Activated CD4-positive, CD25-positive, alpha-beta regulatory T cell treated with anti-CD3 and anti-CD28 coated beads, Interleukin-2, amount 50 U/mL, for 24 hours (primary cell): ENCODE measurements at places on chromosomes 13 and 19.

DNA sequence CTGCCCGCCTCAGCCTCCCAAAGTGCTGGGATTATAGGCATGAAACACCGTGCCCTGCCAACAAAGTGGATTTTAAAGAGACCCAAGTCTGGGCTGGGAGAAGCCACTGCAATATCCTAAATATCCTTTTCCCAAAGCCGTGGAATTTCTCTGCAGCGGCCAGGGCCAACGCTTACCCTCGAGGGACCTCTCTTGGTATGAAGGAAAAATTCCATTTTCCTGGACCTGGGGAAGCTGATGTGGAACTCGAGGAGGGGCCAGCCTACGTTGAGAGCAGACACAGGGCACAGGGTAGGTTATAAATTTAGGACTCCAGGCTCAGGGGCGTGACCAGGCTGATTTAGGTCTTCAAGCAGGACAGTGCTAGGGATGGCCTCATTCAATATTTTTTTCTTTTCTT lies 17.7 kb upstream of the UPF1 start:
- no peak for ATAC-seq

DNA sequence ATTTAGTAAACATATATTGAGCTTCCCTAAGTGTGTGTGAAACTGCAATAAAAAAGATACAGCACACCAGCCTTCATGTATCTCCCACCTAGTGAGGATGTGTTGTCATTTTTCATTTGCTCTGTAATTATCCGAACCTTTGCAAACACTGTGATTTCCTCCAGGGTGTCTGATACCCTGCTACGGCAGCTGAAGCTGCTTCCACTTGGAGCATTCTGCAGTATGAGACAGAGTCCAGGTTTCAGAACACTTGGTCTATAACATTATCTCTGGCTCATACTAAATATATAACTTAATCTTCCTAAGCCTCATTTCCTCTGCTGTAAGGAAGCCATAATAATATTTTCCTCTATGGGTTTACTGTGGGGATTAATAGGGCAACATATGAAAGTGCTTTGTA lies 1338.1 kb upstream of the SLC10A2 start:
- ATAC-seq = no peak

- ATAC-seq = no peak
These were observed at the start of gene SLC1A6 for GRCh38 chr19:14979476-14980255. TSS of gene SLC1A6 (minus strand) at chr19:14979864. CDS start at chr19:14972910, 6,954 bp downstream.

- no peak for ATAC-seq
These were observed 8.1 kb upstream of the ARL11 start for GRCh38 chr13:49620170-49620621.

DNA sequence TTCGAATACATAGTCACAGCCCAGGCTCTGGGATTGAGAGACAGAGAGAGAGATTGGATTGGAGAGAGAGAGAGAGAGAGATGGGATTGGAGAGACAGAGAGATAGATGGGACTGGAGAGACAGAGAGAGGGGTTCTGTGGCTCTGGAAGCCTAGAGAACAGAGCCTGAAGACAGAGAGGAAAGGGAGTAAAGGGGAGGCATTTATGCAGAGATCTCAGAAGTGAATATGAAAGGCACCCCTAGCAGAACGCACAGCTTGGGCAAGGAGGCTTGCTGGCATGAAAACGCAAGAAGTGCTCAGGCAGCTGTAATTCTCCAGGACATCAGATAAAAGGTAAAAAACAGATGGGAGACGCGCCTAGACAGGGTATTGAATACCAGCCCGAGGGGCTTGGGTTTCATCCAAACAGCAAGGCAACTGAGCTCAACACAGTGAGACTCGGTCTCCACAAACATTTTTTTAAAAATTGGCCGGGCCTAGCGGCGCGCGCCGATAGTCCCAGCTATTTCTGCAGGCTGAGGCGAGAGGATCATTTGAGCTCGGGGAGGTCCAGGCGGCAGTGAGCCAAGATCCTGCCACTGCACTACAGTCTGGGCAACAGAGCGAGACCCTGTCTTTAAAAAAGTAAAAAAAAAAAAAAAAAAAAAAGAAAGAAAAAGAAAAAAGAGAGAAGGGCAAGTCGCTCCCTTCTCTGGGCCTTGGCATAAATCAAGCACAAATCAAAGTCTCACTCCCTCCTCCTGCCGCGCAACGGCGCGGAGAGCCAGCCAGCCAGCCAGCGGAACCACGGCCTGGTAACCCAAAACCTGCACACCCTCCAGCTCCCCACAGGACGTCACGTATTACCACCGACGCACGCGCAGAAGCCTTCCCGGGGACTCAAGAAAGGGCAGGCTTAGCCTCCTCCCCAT lies 774 bp upstream of the PPP2R1A start:
- no peak for ATAC-seq

GRCh38 chr19:4891066-4891465 lies 11.6 kb downstream of the ARRDC5 start:
- no peak for ATAC-seq

- ATAC-seq = peak; percentile 2
These were observed 857 bp downstream of the IER2 start for GRCh38 chr19:13150931-13151604.

- no peak for ATAC-seq
These were observed 21.9 kb downstream of the RBM26 start for GRCh38 chr13:79384022-79384610.

DNA sequence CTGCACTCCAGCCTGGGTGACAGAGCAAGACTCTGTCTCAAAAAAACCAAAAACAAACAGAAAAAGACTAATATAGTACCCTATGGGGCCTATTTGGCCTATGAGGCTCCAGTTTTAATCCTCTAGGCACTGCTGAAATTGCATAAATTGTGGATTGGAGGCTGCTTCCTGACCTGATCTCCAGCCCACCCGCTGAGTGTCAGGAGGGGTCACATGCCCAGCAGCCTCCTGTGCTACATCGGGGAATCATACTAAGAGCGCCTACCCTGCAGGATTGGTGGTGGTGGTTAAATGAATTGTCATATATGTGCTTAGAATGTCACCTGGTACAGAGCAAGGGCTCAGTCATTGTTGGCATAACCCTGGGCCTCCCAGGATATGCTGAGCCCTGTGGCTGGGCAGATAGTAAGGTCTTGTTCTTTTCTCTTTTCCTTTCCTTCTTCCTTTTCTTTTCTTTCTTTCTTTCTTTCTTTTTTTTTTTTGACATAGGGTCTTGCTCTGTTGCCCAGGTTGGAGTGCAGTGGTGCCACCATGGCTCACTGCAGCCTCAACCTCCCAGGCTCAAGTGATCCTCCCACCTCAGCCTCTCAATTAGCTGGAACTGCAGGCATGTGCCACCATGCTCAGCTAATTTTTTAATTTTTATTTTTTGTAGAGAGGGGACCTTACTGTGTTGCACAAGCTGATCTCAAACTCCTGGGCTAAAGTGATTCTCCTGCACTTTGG lies 31.3 kb downstream of the LTBP4 start:
- ATAC-seq = no peak

DNA sequence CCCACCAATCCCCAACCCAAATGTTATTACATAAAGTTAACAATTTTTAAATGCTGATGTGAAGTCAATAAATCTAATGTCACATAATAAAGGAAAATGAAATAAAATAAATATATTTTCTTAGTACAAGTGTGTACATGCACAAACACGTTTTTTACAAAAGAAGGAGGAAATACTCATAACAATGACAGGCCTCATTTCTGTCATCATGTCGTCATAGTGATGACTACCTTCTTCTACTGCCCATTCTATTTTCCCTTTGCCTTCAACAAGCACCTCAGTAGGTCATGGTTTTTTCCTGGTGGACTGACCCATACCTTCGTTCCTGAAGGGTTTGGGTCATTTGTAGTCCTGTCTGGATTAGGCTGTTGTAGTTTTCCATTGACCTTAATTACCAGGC lies 185.3 kb upstream of the IPO5 start:
- no peak for ATAC-seq

- no peak for ATAC-seq
These were observed 48.6 kb downstream of the FAM124A start for GRCh38 chr13:51270623-51271415.

DNA sequence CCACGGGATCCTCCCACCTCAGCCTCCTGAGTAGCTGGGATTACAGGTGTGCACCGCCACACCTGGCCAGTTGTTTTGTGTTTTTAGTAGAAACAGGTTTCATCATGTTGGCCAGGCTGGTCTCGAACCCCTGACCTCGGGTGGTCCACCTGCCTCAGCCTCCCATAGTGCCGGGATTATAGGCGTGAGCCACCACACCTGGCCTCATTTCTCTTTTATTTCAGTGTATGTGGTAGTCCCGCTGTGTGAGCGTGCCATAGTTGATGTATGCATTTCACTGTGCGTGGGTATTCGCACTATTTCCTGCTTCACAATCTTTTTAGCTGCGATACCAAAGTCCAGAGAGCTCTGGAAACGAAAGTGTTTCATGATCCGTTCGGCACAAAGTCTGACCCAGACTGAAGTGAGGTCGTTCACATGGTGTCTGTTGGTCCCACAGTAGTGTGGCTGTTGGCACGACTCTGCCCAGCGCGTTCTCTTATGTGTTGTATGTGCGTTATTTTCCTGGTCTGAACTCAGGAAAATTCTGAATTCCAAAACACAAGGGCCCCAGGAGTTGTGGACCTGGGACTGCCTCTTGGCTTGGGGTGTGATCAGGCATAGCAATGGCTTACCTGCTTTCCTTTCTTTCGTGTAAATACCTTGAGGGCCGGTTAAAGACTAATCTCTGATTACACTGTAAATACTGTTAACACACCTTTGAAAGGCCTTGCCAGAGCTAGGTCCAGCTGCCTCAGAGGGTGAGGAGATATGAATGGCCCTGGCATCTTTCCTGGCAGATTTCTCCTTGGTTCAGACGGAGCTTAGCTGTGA lies 8.6 kb downstream of the EPN1 start:
- ATAC-seq = no peak

- ATAC-seq = no peak
These were observed 206.7 kb upstream of the RFC3 start for GRCh38 chr13:33611121-33611805.

GRCh38 chr19:1299801-1300200 lies 14.1 kb downstream of the EFNA2 start:
- no peak for ATAC-seq

DNA sequence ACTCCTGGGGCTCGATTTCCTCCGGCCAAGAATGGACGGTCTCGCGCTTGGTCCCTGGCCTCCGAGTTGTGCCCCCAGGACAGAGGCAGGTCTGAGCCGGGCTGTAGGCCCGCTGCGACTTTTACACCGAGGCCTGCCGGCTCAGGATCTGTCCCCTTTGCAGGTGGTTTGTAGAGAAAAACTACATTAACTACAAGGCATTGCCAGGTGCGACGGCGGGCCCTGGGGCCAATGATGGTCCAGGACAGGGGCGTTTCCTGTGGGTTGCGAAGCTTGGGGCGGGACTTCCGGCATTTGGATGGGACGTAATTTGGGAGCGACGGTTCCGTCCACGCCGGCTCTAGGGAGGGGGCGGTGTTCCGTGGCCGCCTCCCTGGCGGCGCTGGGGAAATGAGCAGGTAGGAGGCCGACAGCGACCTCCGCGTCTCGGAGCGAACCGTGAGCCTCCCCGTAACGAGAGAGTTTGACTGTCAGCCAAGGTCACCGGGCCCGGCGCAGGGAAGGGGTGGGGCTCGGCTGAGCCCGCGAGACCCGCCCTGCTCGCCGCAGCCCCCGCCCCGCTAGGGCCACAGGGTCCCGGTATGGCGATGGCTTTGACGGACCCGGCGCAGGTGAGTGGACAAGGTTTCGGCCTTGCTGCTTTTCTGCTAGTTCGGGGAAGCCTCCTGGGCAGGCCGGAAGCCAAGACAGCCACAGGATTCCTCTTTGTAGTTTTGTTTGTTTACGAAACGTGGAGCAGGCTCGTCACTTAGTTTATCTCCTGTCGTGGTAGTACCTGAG lies at the start of gene ZNF805:
TSS of gene ZNF805 (plus strand) at position 322 of the 780 bp plus-strand sequence. CDS start at position 582, 260 bp downstream.
- peak; percentile 96 for ATAC-seq

- no peak for ATAC-seq
These were observed 4.8 kb downstream of the SYNGR4 start for GRCh38 chr19:48368936-48369335.

DNA sequence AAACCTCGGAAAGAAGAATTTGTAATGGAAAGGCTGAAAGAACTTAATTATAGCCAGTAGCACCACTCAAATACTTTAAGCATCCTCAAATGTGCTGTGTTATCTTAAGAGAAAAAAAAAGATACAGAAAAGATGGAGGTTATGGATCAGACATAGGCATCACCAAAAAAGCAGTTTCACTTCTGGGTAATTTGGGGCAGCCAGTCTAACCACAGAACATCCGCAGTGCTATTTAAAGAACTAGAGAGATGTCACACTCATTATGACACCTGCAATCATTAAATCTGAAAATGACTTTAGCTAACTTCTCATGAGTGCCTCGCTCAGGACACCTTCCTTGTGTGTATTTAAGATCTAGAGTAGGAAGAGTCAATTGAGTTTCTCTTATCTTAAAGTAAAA lies 211.8 kb downstream of the RBM26 start:
- peak; percentile 96 for ATAC-seq

- ATAC-seq = peak; percentile 40
These were observed 6.6 kb downstream of the ZBTB7A start for GRCh38 chr19:4059891-4060620.

- no peak for ATAC-seq
These were observed 83.0 kb downstream of the NUFIP1 start for GRCh38 chr13:44906230-44906629.

GRCh38 chr13:60627071-60627686 lies 230.2 kb downstream of the TDRD3 start:
- ATAC-seq = no peak

DNA sequence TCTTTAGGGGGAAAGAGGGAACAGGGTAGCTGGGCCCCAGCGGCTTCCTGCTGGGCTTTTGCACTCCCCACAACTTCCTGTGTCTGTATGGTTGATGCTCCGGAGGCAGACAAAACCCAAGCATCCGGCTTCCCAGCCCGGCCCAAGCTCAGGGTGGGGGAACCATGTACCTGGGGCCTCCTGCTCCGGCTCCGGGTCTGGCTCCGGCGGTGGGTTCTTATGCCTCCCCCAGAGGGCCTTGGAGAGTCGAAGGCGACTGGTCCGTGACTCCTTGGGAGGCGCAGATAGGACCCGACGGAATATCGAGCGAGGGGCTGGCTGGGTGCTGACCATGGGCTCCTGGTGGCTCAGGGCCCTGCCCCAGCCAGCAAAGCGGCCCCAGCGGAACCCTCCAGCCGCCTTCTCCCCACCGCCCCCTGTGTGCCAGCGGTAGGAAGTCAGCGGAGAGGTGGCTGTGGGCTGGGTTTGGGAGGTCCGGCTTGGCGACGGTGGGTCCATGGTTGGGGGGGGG lies 428 bp downstream of the RASAL3 start:
- peak; percentile 84 for ATAC-seq

- ATAC-seq = no peak
These were observed 69.1 kb downstream of the RYR1 start for GRCh38 chr19:38502410-38503076.

DNA sequence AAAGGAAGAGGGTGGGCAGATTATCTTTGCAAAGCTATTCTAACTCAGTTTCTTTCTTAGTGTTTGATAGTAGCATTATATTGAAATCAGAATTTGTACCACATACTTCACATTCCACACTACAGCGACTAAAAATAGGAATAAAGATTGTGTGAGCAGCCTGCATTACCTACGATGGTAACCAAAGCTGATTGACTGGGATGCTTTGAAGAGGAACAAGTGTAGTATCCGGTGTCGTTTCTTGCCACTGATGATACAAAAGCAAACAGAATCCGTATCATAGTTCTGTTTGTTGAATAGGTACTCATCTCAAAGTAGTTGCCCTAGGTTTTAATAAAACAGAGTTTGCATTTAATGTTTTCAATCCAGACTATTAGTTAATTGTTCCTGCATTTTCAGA lies 51.2 kb downstream of the FLT3 start:
- ATAC-seq = no peak
